ENCODE measurements at places on chromosomes 3 and 15.

DNA sequence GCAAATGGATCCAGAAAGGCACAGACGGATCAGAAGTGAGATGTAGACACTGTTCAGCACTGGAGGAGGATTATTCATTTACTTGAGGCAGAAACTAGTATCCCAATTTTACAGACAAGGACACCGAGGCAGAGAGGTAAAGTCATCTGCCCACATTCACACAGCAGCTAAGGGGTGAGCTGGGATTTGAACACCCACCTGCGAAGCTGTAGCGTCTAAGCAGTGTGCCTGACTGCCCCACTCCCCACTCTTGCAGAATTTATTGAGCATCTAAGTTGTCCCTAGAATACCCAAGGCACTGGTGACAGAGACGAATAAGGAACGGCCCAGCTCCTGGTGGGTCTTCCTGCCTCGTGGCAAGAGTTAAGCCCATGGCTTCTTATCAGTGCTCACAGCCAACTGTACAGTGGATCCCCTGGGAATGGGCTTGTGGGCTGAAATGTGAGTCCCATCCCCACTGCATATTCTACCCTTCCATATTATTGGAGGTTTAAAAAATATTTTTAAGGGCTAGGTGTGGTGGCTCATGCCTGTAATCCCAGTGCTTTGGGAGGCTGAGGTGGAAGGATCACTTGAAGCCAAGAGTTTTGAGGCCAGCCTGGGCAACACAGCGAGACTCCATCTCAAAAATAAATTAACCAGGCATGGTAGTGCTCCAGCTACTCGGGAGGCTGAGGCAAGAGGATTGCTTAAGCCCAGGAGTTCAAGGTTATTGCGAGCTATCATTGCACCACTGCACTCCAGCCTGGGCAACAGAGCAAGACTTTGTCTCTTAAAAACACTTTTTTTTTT, 77.6 kb downstream of the IQSEC1 start:
- DNase-seq, result no peak

DNA sequence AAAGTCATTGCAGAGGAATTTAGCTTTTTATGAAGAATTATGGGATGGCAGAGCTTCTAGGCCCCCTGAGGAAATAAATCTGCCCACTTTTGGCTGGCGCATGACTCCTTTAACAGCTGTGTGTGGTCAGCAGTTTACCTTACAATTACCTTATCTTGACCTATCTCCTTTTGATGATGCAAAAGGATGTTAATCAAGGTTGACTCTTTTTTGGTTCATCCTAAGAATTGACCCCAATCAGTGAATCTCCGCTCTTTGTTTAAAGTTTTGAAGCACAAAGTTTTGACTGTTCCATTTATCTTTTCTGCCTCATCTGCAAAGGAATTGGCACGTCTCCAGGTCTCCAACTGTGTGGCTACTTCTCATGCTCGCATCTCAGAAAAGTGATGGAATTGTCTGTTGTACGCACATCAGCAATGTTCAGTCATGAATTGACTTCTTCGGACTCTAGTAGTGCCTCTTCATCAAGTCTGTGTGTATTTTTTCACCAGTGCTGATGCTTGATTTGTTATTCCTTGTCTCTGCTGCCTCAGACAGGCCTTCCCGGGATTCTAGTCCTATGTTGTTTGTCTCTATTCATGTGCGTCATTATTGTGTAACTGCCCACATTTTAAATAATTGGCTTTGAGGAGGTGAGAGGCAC, 196.2 kb upstream of the CFAP20DC start:
- DNase-seq, result no peak

- DNase-seq, result no peak
These were observed 64.4 kb downstream of the PHC3 start for GRCh38 chr3:170117134-170117533.

GRCh38 chr15:76193934-76194333, 117.3 kb downstream of the ETFA start:
- DNase-seq, result no peak
